ENCODE measurements at places on chromosomes 11 and 22.

- H3K27me3 ChIP-seq = no peaks in the 10 kb centered on the region
- H3K27ac ChIP-seq = no peak overlapping the region
- no peak overlapping the region for H3K4me3 ChIP-seq
- no peak for DNase-seq
- peaks cover 2% of the 10 kb centered on the region for H3K4me1 ChIP-seq
- H3K36me3 ChIP-seq = no peaks in the 10 kb centered on the region
Observed at GRCh38 chr22:25987948-25988347, 181.3 kb upstream of the SEZ6L start.

GRCh38 chr22:29539105-29539504 is 14.5 kb downstream of the THOC5 start:
- H3K4me3 ChIP-seq = no peak overlapping the region
- peaks cover 96% of the 10 kb centered on the region for H3K36me3 ChIP-seq
- H3K27ac ChIP-seq = no peak overlapping the region
- no peaks in the 10 kb centered on the region for H3K27me3 ChIP-seq

- no peak overlapping the region for H3K4me3 ChIP-seq
- peaks cover 8% of the 10 kb centered on the region for H3K27me3 ChIP-seq
- no peaks in the 10 kb centered on the region for H3K4me1 ChIP-seq
- H3K36me3 ChIP-seq = no peaks in the 10 kb centered on the region
Observed at GRCh38 chr11:69718147-69718546, 14.3 kb upstream of the FGF19 start.

DNA sequence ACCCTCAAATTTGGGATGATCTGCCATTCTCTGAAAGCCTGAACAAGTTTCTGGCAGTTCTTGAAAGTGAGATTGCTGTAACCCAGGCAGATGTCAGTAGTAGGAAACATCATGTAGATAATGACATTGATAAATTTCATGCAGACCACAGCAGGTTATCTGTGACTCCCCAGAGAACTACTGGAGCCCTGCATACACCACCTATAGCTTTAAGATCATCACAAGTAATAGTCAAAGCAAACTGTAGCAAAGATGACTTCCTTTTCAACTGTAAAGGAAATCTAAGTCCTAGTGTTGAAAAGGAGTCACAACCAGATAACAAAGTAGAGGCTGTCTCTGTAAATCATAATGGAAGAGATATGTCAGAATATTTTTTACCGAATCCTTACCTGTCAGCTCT is 31.0 kb downstream of the DDIAS start:
- DNase-seq = no peak
- H3K4me1 ChIP-seq = no peaks in the 10 kb centered on the region
- H3K27ac ChIP-seq = no peak overlapping the region
- H3K27me3 ChIP-seq = no peaks in the 10 kb centered on the region
- no peak overlapping the region for H3K4me3 ChIP-seq
- H3K36me3 ChIP-seq = no peaks in the 10 kb centered on the region

DNA sequence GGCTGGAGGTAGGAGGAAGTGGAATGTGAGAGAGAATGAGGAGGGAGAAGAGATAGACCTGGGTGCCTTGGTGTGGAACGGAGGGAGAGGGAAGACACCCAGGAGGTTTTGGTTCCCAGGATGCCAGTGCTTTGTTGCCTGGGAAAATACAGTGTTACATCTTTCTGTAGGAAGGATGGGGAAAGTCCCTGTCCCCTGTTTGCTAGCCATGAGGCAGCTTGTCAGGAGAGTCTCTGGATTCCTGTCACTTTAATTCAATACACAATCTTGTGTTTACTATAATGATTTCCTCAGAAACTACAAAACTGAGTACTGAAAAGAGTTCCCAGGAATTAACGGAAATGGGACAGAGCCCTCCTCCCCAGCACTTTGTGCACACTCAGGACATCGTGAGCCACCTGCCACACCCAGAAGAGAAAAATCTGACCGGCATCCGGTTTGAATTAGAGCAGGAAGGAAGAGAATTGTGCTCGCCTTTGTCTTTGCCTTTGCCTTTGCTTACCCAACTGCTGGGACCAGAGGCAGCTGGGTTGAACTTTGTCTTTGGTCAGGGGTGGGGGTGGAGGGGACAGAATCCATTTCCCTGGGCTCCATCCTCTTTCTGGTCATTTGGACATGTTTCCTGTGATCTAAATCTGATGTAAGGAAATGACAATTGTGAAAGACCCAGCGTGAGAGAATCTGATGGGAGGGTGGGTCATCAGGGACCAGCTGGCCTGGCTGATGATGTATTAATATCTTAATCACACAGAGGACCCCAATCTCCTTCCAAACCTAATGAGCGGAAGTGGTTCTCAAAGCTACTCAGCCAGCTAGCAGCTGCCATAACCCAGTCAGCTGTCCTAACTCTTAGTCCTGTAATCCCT is 1.3 kb upstream of the LIMK2 start:
- H3K4me3 ChIP-seq = no peak overlapping the region
- H3K27me3 ChIP-seq = no peaks in the 10 kb centered on the region
- H3K27ac ChIP-seq = peak overlapping the region; percentile 84
- DNase-seq = no peak
- peaks cover 29% of the 10 kb centered on the region for H3K4me1 ChIP-seq

All from esophagus muscularis mucosa (tissue), 4 donors.